HTR-8/SVneo (cell line): ENCODE measurements at places on chromosomes 2 and 18.

DNA sequence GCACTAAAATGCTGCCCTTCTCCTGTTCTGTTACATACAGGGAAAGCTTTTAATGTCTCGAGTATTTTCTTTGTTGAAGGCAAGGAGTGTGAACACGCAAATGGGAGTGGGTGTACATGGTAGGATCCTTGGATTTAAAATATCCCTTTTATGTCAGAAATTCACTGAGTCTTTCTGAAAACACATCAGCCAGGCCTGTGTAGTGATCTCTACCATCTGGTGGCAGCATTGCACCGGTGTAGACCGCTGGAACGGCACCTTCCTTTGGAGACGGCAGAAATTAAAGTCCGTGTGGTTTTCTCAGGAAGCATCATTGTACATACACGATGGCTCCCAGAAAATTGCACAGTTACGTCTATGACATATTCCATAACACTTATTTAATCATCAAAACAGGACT, 515.8 kb downstream of the GALR1 start:
- no peak for DNase-seq

- DNase-seq: no peak
These were observed 363.7 kb downstream of the SLC4A3 start for GRCh38 chr2:219991116-219991515.

GRCh38 chr2:79721966-79722365, 209.1 kb downstream of the CTNNA2 start:
- DNase-seq: no peak

DNA sequence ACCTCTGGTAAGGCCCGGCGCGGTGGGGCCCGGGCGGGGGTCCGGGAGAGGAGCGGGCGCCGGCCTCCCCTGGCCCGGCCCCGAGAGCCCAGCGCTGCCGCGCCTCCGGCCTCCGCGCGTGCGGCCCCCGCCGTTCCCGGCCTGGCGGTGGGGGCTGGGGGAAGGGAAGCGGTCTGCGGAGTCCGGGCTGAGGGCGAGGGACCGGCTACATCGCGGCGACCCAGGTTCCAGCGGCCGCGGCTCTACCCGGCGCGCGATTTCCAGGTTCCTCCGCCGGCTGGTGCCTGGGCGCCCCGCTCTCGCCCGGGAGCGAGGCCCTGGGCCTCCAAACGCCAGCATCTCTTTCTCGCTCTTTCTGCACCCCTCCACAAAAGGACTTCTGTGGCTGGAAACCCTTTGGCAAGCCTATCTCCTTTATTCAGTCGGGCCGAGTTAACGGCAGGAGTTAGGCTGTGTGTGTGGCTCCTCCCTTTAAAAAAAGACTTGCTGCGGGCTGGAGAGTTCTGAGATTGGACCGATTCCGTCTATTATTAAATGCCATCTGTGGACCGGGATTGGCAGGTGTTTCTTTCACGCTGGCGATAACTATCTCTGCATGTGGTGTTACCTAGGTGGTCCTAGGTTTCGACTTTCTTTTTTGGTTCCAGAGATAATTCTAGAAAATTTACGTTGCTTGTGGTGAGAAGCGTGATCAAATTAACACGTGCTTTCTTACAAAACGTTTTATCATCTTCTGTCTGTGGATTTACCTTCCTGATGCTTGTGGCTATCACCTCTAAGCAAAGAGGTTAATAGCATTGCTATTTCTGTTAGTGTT, 592 bp downstream of the ME2 start:
- no peak for DNase-seq

GRCh38 chr2:174681099-174682006, 82.9 kb downstream of the CHRNA1 start:
- DNase-seq: peak; percentile 14

DNA sequence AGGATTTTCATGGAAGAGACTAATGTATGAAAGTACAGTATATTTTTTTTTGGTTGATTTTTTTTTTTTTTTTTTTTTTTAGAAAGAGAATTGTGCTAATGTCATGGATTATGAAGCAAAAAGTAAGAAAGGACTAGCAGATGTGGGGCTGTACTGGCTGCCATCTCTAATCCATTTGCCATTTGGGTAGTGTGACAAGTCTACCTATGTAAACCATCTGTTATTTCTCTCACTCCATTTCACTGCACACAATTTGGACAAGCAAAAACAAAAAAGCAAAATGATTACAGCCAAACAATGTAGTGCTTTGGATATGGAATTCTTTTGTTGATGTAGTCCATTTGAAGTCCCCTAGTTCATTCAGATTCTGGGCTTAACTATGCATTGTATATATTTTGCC, 1355.4 kb downstream of the LRP1B start:
- DNase-seq: no peak

DNA sequence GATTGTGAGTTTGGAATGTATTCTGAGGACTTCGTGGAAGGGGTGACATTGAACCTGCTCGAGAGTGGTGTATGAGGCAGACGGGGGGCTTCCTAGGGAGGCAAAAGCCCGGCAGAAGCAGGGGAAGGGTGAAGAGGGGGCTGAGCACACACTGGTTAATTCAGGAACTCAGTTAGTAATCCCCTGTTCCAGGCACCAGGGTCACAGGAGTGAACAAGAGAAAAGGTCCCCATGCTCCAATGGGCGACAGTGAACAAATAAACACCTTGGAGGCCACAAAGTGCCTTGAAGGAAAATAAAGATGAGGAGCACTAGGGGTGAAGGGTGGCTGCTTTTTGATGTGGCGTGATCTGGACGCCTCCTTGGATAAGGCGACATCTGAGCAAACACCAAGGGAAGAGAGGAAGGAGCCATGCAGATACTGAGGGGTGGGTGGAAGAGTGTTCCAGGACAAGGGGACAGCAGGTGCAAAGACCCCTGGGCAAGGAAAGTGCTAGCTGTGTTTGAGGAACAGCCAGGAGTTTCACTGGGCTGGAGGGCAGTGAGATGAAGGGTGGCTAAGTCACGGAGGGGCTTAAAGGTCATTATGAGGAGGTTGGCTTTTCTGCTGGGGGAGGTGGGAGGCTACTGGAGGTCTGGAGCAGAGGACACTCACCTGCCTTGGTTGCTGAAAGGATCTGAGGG, 26.7 kb upstream of the ASB18 start:
- no peak for DNase-seq

DNA sequence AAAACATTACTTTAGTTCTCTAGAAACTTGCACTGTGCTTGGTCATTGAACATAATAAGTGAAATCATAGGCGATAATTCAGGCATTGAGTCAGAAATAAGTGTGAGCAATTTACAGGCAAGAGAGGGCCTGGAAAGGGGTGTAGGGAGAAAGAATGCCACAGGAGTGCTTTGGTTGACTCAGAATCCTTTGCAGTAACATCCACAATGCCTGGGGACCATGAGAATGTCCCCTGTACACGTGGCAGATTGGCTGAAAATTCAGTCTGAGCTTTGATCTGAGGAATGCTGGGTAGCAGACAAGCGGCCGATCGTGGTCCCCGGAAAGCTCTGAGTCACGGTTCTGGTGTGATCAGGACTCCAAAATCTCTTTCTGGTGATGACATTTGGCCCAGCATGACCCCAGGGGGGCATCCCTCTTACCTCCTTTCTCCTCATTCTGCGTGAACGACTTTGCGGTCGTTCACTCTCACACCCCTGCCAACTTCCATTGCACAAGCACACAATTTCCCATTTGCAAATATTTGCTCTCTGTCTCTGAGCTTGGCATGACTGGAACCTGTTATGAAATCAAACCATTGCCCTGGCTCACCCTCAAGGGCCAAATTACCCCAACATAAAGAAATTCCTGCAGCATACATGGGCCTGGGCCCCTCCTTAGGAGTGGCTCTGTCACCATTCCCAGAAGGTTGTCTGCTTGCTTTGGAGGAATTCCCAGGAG, 305.0 kb upstream of the EPAS1 start:
- DNase-seq: no peak

GRCh38 chr18:56493531-56493930, 144.9 kb downstream of the TXNL1 start:
- no peak for DNase-seq

DNA sequence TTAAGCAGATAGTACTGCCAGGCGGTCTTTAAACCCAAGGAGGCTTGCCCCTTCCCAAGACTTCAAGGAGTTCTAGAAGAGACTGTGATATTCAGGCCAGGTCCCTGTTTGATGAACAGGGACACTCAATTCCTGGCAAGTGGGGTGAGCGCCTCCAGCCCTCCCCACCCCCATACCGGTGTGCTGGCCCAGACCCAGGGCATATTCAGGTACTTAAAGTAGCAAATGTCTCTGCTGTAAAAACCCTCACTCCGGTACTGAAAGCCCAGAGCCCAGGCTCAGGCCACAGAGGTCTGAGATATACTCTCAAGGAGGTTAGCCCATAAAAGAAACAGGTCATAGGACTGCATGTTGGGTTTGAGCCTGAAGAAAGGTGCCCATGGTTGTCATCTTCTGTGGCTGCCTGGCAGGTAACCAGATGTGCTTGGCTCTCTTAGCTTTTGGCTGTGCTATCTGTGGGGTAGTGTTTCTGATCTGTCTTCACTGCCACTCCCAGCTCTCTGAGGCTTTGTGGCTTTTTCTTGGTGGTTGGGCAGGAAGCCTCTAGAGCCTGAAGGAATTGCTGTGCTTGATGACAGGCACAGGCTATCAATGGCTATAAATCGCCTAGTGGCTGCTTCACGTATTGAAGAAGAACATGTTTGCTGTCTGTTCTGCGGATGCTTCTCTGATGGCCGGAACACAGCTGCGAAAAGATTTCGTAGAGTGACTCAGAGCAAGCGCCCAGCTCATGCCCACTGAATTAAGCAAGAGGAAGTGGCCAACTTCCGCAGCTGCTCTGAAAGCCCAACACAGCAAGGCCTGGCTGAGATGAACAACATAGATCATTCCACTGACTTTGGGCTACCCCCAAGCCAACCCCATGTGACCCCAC, 63.3 kb upstream of the ALPP start:
- no peak for DNase-seq

DNA sequence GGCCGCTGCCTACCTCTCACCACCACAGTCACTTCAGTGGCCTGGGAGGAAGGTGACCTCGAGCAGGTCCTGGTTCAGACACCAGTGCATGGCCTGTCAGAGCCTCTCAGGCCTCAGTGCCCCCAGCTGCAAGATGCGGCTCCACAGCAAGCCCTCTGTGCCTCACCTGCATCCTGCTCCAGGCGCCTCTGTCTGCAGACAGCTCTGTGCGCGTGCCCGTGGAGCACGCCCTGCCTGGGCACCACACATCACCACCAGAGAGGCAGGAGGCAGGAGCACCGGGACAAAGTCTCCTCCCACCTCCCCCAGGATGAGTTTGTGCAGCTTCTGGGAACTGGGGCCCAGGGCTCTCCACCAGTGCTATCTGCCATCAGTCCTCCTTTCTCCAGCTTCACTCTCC, 98.7 kb downstream of the TFCP2L1 start:
- DNase-seq: no peak

GRCh38 chr18:8802017-8802672, 96.8 kb downstream of the MTCL1 start:
- no peak for DNase-seq

DNA sequence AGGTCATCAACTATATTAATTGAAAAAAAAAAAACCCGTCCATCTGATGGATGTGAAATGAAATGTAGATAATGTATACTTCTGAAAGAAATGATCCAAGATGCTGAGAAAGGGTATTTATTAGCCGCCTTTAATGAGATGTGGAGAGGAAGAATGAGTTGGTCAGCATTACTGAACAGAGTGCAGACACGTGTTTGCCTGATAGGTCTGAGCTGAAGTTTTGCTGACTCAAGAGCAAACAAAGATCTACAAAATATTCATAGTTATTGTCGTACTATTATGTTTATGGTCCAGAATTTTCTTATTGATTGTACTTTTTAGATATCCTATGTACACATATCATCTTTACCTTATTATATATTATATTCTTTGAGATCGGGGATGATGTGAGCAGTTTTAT, 235.3 kb downstream of the RDH14 start:
- DNase-seq: no peak

- DNase-seq: no peak
These were observed 439.8 kb upstream of the SLC14A2 start for GRCh38 chr18:45175511-45175910.

- DNase-seq: no peak
These were observed 16.1 kb downstream of the TGIF1 start for GRCh38 chr18:3466045-3466444.

DNA sequence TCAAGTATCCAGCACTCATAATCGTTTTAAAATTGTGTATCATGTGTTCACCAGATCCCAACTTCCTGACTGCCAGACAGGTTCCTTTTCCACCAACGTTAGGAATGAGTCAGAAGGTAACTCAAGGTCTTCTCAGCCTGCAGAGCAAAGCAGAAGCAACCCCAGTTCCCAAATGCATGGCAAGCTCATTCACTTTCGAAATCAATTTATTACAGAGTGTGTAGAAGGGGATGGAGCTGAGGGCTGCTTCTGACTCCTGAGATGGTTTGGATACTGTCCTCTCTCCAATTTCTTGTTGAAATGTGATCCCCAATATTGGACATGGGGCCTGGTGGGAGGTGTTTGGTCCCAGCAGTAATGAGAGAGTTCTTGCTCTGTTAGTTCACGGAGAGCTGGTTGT, 114.5 kb downstream of the PIEZO2 start:
- DNase-seq: peak; percentile 23

DNA sequence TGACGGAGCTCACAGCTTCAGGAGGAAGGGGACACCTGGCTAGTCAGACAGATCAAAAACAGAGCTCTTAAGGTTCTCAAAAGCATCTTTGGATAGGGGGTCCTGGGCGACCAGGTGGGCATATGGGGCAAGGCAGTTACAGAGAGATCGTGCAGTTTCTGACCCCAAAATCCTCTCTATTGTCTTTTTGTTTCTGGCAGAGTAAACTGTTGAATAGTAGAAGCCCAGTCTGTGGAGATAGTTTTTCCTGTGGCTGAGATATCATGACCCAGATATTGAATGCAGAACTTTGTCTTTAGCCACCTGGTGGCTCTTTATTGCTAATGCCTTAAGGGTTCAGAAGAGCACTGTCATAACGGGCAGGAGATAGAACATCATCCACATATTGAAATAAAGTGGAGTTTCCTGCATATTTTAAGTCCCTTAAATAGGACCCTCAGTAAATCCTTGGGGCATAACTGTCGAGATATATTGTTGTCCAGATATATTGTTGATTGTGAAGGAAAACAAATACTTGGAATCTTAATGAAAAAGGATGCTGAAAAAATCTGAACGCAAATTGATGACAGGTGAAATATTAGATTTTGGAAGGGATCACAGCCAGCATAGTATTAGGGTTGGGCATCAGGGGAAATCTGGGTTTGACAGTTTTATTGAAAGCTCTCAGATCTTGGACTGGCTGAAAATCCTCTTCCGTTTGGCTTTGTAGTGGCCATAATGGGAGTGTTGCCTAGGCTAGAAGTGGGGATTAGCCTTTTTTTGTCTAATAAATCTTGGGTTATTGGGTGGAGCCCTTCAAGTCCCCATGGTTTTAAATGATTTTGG, 14.1 kb upstream of the ZDBF2 start:
- DNase-seq: peak; percentile 46

DNA sequence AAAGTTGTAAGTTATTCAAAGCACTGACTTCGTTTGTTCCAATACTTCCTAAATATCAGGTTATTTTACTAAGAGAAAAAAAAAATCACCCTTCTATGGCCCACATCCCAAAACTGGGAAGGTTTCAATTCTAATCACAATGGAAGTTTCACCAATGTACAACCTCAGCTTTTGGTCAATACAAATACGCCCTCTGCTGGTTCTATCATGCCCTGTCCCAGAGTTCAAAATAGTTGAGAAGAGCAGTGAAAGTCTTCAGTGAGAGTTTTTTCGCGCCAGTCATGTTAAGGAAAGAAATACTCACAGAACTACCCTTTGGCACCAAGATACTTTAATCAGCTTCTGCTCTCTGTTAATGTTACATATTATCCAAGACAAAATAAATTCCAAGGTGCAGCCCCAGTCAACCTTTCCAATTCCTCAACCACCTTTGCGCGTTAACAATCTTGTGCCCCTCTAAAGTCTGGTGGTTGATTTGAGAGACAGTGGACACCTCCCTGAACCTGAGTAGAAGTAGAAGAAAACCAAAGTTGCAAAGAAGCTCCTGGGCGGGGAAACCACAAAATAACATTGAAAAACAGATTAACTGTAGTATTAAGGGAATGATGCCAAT, 59.9 kb downstream of the SUMO1 start:
- DNase-seq: peak; percentile 59
